ENCODE measurements at places on chromosomes 5 and 9.

DNA sequence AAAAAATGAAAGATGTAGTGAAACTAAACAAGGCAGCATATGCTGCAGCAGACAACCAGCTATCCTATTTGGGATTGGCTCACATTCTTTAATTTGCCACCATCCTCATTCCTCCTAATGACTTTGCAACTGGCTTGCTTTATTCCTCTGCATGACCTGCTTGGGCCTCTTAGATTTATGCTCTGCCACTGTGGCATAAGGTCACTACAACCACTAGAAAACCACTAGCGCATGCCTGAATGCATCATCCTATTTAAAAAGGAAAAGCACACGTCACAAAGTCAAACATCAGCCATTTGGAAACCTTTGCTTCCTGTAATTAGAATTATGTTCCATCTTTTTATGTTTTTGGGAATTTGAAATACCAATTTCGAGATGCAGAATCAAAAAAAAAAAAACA is 40.8 kb upstream of the CCDC152 start:
- DNase-seq = no peak

DNA sequence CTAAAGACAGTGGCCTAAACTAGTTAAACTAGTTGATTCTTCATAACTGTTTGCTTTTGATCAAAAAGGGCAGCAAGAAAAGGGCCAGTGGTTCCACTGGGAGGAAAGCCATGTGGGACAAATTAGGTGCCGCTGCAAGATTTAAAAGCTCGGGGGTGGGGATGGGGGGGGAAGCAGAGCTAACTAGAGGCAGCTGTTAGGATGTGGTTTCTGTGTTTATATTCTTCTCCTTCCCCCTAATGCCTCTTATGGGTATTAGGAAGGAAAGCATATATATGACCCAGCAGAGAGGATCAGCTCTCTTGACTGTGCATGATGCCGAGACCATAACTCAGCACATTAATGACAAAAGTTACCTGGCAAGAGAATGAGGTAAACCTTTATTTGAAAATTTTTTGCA is 65.7 kb downstream of the EFNA5 start:
- DNase-seq = no peak

DNA sequence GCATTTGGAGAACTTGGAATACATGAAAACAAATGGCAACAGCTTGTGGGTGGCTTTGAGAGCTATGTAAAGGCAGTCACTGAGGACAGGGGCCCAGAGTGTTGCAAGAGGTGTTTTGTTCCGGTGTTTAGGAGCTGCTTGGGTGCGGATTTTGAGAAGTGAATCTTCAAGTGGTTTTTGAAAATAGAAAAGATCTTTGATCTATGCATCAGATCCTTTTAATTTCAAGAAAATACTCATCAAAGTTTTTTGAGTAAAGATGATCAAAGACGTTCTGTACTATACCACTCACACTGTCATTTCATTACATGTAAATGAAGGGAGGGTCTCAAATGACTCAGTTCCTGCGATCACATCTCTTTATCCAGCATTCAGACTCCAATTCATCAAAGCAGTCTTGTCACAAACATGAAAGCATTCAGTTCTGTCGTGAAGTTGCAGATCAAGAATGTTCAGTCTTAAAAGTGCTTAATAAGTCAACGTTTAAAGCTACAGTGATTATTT is 112.5 kb downstream of the WDR41 start:
- DNase-seq = no peak

- no peak for DNase-seq
These were observed 35.2 kb downstream of the NCS1 start for GRCh38 chr9:130207241-130207992.

DNA sequence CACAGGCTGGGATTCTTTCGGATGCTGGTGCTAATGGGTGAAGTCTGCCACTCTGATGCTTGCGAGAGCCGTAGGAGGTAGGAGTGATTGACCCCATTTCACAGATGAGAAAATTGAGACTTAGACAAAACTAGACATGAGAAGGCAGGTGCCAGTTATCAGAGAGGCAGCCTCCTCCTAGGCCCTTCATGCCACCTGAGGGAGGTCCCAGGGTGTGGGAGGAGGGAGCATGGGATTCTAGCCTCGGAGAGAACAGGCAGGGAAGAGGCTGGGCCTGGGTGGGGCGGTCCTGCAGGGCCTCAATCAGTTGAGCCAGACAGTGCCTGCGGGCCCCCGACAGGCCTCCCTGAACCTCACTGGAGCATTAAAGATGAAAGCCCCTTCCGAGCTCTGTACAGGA is 112.4 kb downstream of the COL23A1 start:
- no peak for DNase-seq

GRCh38 chr5:120610145-120610544 is 146.0 kb downstream of the PRR16 start:
- no peak for DNase-seq

- no peak for DNase-seq
These were observed 4.0 kb upstream of the ABL1 start for GRCh38 chr9:130831077-130831476.

GRCh38 chr5:18744441-18744840 is 1110.2 kb downstream of the TAF11L14 start:
- DNase-seq = no peak

GRCh38 chr5:67643536-67643935 is 446.9 kb upstream of the CD180 start:
- DNase-seq = no peak

- no peak for DNase-seq
These were observed 1350.1 kb upstream of the ACO1 start for GRCh38 chr9:31034311-31034710.

GRCh38 chr5:60826653-60827052 is 17.4 kb downstream of the ELOVL7 start:
- no peak for DNase-seq

DNA sequence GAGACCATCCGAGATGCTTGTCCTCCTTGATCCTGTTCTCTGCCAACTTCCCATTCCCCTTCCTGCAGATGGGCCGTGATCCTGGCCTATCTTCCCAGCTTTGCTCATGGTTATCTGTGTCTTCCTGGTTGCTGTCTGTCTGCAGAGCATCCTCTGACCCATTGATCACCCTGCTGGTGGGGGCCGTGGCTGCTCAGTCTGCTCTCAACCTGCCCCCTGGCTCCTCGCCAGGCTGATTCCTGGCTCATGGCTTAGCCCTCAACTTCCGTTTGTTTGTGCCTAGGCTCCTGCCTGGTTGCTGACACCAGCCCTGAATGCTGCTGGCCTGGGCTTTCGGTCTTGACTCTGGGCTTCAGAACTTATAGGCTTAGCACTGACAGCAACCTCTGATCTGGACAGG is 67.1 kb upstream of the SMIM15 start:
- no peak for DNase-seq

DNA sequence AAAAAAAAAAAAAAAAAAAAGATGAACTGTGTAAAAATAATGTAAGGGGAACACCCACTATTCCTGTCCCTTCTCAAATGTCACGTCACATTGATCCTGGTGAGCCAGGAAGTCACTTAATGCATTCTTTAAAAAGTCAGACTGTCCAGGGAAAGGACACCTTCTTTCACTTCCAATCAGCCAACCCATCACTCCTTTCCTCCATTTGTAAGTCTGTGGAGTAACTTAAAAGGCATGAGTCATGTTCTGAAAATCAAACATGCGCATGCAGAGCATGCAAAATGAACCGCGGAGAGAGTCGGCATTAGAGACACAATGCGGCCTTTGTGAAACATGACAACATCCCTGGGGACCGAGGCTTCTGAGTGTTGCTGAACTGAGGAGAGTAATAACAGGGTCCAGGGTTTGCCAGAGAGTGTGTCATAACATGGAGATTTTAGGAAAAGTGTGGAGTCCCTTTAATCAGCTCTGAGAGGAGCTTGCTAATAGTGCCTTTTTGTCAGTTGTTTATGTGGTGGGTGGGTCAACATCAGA is 77.6 kb upstream of the SEMA6A start:
- DNase-seq = no peak

- DNase-seq = no peak
These were observed 173.5 kb upstream of the NREP start for GRCh38 chr5:111930449-111930848.

- DNase-seq = no peak
These were observed 68.0 kb upstream of the IRX4 start for GRCh38 chr5:1950708-1951103.

DNA sequence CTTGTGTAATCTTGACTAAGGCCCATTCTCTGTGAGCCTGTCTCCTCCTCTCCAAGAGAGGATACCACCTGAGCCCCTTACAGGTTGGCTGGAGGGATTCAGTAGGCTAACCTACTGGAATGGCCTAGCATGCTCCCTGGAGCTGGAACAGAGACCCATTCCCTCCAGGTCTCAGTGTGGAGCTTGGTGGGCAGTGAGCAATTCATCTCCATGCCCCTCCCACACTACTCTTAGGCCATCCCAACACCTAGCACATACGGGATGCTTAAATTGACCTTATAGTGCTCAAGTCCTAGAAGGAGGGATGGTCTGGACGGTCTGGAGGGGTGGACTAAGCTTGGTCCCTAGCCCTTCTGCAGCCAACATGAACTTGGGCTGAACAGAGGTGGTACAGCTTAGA is 75.6 kb downstream of the CRB2 start:
- no peak for DNase-seq

GRCh38 chr5:107669096-107670031 is 1.4 kb downstream of the EFNA5 start:
- DNase-seq = no peak

GRCh38 chr9:111294691-111295451 is 35.2 kb downstream of the OR2K2 start:
- no peak for DNase-seq
